ENCODE measurements at places on chromosomes 12 and 14. TPM values are rescaled to one million over a fixed set of nuclear protein-coding genes. Genes with fewer than 3 reads are reported as not detected.
A peak's percentile ranks its signal among the peaks of the same experiment; 100 is the strongest.

DNA sequence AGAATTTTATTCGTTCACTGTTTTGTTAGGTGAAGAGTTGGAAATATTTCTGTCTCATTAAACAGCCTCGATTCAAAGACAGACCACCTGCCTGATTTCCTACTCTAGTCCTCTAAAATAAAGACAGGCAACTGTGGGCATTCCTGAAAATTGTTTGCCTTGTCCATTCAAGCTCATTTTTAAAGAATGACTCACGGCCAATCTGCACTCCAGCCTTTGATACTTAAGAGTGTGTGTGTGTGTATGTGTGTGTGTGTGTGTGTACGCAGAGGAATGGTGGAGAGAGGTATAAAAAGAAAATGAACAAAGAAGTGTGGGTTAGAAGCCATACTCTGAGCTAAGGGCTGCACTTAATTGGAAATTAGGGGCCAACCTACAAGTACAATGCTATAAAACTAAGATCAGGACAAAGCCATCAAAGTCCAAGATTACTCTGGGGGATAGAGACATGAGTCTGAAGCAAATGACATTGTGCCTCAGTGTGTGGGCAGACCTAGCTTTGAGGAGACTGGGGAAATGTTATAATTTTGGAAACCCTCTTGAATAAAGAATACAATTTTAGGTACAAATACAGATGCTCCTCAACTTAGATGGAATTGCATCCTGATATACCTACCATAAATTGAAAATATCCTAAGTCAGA lies 45.6 kb upstream of the SOCS2 start:
- DNase-seq, result no peak

- DNase-seq, result no peak
Measured at GRCh38 chr12:20211541-20211940, 156.8 kb upstream of the PDE3A start.

DNA sequence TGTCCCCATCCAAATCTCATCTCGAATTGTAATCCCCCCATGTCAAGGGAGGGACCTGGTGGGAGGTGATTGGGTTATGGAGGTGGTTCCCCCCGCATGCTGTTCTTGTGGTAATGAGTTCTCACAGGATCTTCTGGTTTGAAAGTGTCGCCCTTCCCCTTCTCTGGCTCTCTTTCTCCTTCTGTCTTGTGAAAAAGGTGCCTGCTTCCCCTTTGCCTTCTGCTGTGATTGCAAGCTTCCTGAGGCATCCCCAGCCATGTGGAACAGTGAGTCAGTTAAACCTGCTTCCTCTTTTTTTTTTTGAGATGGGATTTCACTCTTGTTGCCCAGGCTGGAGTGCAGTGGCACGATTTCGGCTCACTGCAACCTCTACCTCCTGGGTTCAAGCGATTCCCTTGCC lies 104.0 kb downstream of the CCDC91 start:
- DNase-seq, result no peak

- DNase-seq, result no peak
Measured at GRCh38 chr12:104856531-104856930, 101.6 kb downstream of the SLC41A2 start.

DNA sequence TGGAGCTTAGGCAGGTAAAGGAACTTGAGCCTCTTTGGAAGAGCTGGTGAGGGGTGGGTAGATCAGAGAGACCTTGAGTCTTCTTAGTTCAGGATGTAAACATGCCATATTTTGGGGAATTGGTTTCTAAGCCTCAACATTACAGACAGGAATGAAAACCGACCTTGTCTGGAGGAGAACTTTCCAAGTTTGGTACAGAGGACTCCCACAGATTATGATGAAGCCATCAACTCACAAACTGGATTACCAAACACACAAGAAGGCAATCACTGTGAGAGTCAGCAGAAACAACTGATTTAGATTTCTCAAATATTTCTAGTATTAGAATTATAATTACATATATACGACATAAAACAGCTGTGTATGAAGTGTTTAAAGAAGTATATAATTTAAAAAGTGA lies 22.3 kb upstream of the AMN1 start:
- no peak for DNase-seq

GRCh38 chr12:51959211-51959610 lies 7.7 kb downstream of the ACVR1B start:
- DNase-seq, result no peak

- DNase-seq, result no peak
Measured at GRCh38 chr12:68794653-68795251, 13.2 kb upstream of the MDM2 start.

GRCh38 chr14:98886982-98887381 lies 385.0 kb downstream of the BCL11B start:
- no peak for DNase-seq

DNA sequence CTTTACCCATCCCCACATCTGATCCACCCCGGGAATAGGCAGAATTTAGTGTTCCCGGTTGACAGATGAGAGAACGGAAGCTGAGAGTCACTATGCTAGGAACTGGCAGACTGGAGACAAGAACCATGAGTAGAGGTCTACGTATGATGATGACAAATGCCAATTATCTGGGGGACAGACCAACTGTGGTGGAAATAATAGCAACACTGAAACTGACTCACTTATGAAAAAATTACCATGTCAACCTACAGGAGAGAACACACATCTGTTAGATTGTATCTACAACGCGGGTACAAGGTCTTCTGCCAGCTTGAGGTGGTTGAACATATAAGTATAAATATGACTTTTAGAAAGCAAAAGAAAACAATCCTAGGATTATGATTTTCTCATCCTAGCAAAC lies 15.4 kb upstream of the SELPLG start:
- DNase-seq, result no peak

GRCh38 chr12:54156578-54156977 lies 32.2 kb downstream of the SMUG1 start:
- no peak for DNase-seq

DNA sequence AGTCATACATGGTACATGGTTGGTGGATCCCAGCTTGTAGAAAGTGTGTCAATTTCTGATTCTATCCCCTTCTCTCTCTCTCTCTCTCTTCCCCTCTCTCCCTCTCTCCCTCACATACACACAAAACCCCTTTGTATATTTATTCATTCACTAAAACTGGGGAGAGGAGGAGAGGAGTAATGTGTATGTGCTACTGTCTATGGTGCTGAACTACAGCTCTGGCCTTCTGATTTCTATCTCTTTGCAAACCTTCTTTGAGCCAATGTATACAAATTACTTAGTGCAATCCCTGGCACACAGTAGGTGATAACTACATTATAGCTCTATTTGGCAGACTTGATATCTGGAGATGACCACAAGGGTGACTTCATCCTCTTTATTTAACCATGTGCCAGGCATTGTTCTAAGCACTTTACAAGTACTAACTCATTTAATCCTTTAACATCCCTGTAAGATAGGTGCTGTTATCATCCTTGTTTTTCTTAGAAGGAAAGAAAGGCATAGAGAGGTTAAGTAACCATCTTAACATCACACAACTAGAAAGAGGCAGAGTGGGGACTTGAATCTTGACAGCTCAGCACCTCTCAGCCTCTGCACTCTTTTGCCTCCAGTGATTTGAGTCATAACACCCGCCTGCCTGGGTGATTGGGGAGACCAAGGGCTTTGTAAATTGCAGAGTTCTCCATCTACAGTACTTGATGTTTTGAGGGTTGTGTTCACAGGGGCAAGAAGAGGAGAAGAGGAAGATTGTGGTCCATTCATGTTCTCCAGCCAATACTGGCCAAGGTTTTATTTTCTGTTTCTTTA lies 21.3 kb downstream of the RPH3A start:
- DNase-seq, result no peak

- peak; percentile 51 for DNase-seq
Measured at GRCh38 chr14:69643430-69644200, 32.2 kb downstream of the SUSD6 start.

- no peak for DNase-seq
Measured at GRCh38 chr12:81930037-81930436, 170.9 kb upstream of the PPFIA2 start.

GRCh38 chr12:14554281-14555007 lies 13.2 kb downstream of the PLBD1 start:
- peak; percentile 93 for DNase-seq

DNA sequence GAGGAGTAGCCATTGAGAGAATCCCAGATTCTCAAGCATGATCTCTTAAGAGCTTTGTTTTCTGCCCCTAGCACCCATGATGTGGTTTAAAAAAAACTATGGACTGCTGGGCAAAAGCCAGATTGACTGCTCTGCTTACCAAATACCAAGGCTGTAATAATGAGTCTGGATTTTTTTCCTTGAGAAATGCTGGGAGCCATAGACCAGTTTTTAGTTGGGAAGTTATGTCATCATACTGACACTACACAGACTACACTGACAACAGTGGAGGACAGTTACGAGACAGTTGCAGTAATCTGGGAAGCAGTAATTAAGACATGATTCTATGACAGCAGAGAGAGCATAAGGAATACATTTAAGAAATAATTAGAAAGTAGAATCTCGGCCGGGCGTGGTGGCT lies 35.8 kb downstream of the SPATA7 start:
- DNase-seq, result no peak

DNA sequence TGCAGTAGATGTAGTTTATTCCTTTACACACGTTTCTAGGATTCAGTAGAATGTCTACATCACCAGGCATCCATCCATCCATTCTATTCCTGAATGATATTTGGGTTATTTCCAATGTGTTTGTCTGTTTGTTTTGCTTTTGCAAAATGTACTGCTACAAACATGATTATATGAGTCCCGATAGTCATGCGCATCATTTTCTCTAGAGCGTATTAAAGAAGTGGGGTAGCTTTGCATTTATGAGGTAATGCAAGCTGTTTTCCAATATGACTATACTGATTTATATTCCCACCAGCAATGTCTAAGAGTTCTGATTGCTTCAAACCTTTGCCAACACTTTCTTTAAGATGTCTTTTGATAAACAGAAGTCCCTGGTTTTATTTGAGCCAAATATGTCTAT lies 253.2 kb downstream of the NOVA1 start:
- DNase-seq, result no peak

DNA sequence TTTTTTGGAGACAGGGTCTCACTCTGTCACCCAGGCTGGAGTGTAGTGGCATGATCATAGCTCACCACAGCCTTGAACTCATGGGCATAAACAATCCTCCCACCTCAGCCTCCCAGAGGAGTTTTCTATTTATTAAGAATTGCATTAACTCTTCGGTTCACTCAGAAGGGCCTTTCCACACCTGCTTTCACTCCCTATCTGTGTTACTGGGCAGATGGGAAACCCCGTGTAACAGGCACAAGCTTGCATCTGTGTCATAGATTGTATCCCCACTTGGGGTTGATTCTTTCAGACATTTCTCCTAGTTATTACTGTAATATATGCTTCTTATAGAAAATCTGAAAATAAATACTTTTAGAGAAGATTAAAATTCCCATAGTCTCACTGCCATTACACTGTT lies 38.7 kb downstream of the STX2 start:
- DNase-seq, result no peak

DNA sequence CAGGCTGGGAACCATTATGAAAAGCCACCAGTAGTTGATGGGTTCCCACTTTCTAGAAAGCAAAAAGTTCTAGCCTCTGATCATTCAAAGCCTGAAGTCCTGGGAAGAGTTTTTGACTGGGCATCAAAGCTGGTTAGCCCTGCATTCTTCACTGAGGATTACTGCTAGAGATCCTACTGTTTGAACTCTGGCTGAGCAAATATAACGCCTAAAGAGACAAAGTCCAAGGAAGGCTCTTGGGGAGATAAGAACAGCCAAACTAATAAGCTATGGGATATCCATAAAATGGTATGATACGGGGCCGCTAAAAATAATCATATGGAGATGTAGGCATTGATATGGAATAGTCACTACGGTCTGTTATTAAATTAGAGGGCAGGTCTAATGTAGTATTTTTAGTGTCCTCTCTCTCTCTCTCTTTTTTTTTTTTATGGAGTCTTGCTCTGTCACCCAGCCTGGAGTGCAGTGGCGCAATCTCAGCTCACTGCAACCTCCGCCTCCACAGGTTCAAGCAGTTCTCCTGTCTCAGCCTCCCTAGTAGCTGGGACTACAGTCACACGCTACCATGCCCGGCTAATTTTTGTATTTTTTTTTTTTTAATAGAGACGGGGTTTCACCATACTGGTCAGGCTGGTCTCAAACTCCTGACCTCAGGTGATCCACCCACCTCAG lies 35.5 kb downstream of the PLXNC1 start:
- no peak for DNase-seq

DNA sequence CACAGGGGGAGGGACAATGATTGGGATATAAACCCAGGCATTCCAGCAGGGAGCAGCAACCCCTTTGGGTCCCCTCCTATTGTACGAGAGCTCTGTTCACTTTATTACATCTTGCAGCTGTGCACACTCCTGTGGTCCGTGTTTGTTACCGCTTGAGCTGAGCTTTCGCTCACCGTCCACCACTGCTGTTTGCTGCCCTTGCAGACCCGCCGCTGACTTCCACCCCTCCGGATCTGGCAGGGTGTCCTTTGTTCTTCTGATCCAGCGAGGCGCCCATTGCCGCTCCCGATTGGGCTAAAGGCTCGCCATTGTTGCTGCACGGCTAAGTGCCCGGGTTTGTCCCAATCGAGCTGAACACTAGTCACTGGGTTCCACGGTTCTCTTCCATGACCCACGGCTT lies 64.1 kb downstream of the E2F7 start:
- DNase-seq, result no peak

- DNase-seq, result no peak
Measured at GRCh38 chr12:8813572-8814357, 8.7 kb upstream of the A2ML1 start.

DNA sequence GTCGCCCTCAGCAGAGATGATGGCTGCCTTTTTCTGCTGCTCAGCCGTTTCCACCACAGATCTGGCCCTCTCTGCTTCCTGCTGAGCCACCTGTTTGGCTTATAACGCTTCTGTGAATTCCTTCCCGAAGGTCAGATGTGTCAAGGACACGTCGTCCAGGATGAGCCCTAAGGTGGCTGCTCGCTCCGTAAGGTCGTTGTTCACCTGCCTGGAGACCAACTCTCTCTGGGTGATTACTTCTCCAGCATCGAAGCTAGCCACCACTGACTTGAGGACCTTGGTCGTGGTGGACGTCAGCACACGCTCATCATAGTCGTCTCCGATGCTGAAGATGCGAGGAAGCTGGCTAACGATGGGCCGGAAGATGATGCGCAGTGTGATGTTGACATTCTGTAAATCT lies 11.7 kb upstream of the ASB8 start:
- DNase-seq, result no peak

- no peak for DNase-seq
Measured at GRCh38 chr12:15199930-15200329, 21.3 kb downstream of the RERG start.

- DNase-seq, result no peak
Measured at GRCh38 chr12:121740847-121741246, 28.3 kb downstream of the TMEM120B start.

SIRT4 gene
- 5.1 TPM for total RNA-seq

SERPINA3 gene
- 2.7 TPM for total RNA-seq

GNB3 gene
- total RNA-seq, result 6.2 TPM

ANGEL1 gene
- total RNA-seq, result 12.0 TPM

POLE2 gene
- total RNA-seq, result 1.0 TPM

OVCH1 gene
- not detected for total RNA-seq

ADCY4 gene
- 22.1 TPM for total RNA-seq

PGF gene
- total RNA-seq, result 16.5 TPM

SDR9C7 gene
- not detected for total RNA-seq

TEAD4 gene
- total RNA-seq, result 9.5 TPM

GPR84 gene
- total RNA-seq, result 4.4 TPM

Measured in heart left ventricle (tissue), 16 donors.